ENCODE measurements at places on chromosomes 16 and 17. TPM values are rescaled to one million over a fixed set of nuclear protein-coding genes. Genes with fewer than 3 reads are reported as not detected.

- DNase-seq: peak; percentile 88
Measured at GRCh38 chr16:68737046-68737729, at the start of gene CDH1. TSS of gene CDH1 (plus strand) at chr16:68737292. CDS start at chr16:68737416, 124 bp downstream.

- peak; percentile 75 for DNase-seq
Measured at GRCh38 chr17:44865231-44865660, 17.6 kb downstream of the HIGD1B start.

- DNase-seq: no peak
Measured at GRCh38 chr16:61945511-61945910, 90.7 kb downstream of the CDH8 start.

DNA sequence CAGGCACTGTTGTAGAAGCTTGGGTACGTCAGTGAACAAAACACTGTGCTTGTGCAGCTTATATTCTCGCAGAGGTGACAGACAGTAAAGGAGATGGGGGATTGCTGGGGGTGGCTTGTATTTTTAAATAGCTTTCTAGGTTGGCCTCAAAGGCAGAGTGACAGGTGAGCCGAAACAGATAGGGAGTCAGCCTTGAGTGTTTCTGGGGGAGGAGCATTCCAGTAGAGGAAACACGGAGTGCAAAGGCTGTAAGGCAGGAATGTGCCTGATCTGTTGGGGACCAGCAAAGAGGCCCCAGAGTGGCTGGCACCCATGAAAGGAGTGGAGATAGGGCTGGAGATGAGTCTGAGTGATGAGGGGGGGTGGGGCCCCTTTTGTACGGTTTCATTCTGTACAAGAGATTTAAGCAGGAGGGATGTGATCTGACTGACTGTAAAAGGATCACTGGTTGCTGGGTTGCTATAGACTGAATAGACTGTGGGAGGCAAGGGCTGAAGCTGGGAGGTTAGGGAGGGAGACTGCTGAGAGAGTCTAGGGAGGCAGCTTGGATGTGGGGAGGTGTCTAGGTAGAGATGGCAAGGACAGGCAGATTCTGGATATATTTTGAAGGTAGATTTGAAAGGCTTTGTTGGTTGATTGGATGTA lies 15.2 kb downstream of the NUP93 start:
- peak; percentile 69 for DNase-seq

DNA sequence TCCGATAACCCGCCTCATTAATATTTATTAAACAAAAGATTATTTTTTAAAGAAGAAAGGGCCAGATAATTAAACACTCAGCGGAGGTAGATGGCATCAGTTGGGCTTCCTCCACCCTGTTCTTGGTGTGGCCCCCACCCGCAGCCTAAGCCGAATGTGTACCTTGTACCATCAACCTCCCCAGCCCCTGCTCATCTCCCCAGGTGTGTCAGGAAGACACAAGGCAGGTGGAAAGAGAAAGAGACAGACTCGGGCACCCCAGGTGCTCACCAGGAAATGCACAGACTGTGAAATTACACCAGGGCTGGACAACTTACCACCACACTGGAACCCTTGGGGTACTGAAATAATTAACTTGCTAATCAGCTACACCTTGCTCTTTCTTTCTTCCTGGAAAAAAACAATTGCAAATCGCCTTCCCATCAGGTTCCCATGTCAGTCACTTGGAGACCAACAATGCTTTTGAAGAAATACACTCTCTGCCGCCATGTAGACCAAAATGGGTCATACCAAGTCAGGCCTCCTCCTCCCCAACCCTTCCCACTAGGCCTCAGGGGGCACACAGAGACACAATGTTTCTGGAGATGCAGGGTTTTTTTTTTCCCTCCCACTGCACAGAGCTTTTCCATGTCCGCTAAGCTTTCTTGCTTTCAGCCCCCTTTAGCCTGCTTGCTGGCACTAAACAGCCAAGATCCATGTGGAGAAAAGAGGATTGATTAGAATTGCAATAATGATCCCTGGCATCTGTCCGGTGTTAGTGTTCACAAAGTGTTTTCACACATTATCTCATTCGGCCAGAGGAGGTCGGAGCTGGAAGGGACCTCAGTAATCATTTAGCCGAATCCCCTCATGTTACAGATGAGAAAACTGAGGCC lies 8.6 kb upstream of the LHX1 start:
- DNase-seq: peak; percentile 62

DNA sequence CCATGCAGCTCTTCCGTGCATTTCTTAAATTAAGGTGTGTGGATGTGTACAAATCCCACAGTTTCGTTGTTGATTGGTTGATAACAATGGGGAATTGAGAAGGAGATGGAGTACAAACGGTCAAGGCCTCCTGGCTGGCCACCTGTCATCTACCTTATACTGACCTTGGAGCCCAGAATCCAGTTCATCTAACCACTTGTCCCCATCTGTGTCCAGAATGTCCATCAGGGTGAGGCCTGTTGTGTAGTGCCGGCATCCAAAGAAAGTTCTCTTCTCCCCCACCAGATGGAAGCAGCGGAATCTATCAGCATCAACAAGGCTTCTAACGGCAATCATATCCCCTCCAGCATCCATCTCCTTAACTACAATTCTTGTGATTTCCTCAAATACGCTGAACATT lies 1.5 kb downstream of the GSDMB start:
- no peak for DNase-seq

GRCh38 chr16:6204945-6205344 lies 1107.3 kb upstream of the EEF2KMT start:
- DNase-seq: no peak

- no peak for DNase-seq
Measured at GRCh38 chr17:69492410-69493071, 78.0 kb downstream of the MAP2K6 start.

DNA sequence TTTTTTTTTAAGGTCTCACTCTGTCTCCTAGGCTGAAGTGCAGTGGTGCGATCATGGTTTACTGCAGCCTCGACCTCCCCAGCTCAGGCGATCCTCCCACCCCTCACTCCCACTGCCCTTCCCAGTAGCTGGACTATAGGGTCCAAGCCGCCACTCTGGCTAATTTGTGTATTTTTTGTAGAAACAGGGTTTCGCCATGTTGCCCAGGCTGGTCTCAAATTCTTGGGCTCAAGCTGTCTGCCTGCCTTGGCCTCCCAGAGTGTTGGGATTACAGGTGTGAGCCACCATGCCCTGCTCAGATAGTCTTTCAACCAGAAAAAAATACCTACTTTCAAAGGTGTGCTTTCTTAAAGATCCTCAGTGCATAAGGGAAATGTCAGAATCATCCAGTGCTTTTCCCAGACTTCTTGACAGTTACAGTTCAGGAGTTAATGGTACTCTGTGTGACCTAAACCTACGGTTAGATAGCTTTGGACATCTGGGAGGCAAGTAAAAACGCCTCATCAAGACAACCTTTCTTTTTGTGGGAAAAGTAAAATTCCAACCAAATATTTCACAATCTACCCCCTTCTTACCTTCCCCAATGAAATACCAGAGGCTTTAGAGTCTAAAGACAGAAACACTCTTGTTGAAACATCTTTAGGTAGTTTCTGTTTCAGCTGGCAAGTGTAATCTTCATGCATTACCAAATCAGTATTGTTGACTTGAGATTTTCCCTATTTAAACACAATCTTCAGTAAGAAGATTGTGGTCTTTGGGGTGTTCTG lies 6.8 kb downstream of the RSPRY1 start:
- DNase-seq: no peak

- no peak for DNase-seq
Measured at GRCh38 chr16:79765431-79765830, 164.9 kb upstream of the MAF start.

DNA sequence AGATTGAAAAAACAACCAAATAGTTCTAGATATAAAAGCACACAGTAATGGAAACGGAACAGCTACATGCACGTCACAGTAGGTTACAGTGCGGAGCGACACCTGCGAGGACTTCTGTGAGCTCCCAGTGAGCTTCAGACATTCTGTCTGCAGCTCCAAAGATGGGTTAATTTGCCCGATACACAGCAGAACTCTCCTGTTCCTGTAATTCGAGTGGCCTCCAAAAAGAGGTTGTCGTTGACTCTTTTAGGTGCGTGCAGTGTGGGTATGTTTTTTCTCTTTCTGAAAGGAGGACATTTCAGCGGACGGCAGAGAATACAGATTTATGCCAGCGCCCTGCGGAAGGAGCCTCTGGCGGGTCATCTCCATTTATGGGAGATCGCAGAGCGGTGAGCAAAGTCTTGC lies 2.9 kb downstream of the OR1F1 start:
- DNase-seq: no peak

- no peak for DNase-seq
Measured at GRCh38 chr17:82285141-82285540, 11.6 kb upstream of the CSNK1D start.

DNA sequence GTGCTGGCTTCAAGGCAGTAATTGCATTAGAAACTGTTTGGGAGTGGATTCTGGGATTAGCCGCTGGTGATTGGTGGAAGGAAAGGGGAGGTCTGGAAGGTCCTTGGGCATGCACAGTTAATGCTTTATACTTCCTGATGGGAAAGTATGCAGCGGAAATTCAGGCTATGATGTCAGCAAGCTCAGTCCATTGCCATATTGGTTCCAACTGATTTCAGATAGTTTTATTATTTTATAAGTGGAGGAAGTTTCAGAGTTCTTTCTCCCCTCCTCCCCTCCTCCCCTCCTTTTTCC lies 8.1 kb upstream of the CMTR2 start:
- no peak for DNase-seq

DNA sequence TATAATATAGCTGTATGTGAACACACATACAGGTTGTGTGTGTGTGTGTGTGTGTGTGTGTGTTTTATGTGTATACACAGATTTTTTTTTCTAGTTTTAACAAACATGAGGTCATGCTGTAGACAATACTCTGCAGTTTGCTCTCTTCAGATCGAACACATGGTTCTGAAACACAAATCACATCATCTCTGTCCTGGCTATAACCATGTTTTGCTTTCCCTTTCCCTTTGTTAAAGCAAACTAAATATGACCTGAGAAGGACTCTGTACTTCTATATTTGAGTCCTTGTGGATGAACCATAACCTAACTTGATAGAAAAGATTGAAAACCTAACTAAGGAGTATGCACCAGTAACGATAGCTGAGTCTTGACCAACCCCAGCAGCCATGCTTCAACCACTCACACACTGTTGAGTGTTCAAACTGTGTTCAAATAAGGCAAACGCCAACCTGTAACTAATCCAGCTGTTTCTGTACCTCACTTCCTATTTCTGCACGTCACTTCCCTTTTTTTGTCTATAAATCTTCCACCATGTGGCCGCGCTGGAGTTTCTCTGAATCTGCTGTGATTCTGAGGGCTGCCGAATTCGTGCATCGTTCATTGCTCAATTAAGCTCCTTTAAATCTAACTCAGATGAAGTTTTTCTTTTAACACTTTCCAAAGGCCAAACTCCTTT lies 303.8 kb downstream of the HS3ST3B1 start:
- no peak for DNase-seq

GRCh38 chr17:56697190-56697589 lies 103.7 kb downstream of the NOG start:
- no peak for DNase-seq

DNA sequence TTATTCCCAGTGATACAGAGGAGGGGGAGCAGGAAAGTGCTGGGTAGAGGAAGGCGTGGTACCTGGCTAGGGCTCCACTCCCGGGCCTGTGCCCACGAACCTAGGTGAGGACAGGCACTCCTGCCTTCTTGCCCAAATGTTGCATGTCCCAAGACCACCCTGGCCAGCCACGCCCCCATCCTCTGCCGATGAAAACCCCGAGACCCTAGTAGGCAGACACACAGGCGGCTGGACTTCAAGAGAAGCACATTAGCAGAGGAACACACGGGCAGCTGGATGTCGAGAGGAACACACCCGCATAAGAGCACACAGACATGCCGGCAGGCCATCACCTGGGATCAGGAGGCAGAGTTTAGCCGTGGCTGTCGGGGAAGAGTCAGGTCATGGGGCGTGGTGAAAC lies 1386.5 kb upstream of the GOT2 start:
- DNase-seq: no peak

DNA sequence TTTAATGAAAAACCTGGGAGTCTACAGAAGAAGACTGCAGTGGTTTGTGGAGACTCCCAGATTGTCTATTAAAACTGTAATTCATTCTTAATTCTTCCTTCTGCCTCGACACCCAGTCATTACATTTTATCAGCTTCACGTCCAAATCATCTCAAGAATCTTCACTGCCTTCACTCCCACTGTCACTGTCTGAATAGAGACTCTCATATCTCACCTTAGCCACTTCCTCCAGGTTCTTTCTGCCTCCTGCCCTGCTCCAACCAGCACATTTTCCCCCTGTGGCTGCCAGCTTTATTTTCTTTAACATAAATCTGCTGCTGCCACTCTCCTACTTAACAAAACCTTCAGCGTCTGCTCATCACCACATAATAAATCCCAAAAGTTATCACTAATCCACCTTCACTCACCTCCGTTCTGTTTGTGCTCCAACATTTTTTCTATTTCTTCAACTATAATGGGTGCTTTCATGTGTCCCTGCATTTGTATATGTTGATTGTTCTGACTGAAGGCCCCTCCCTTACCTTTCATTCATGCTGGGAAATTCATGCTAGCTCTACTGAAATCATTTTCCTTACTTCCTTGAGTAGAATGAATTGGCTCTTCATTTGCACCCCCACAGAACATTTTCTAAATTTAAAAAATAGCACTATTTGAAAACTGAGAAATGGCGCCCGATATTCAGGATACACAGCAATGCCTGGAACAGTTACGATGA lies 38.9 kb downstream of the KCNJ2 start:
- DNase-seq: no peak

- DNase-seq: peak; percentile 85
Measured at GRCh38 chr17:40560592-40561293, 4.5 kb downstream of the CCR7 start.

DNA sequence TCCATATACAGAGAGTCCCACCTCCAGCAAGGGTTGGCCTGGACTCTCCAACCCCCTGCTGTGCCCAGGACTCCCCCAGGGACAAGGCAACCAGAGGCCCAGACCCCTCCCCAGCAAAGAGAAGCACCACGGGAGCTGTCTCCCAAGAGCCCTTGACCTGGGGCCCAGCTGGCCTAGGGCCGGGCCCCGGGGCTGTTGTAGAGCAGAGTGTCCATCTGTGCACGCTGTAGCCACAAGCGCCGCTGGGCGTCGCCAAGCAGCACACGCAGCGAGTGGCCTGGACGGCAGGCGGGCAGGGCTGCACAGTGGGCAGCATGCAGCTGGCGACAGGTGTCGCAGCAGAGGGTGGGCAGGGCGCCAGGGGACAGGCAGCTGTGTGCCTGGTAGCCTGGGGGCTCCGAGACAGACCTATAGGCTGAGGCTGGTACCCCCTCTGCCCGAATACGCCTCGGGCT lies 4.3 kb downstream of the SPATA2L start:
- DNase-seq: no peak

GRCh38 chr17:42798383-42799380 lies at the start of the genes CNTD1 and COA3:
TSS of gene CNTD1 (plus strand) at chr17:42798861. CDS start at chr17:42799068, 207 bp downstream.
TSS of gene COA3 (minus strand) at chr17:42798704. CDS start at chr17:42798681, 23 bp downstream.
- peak; percentile 95 for DNase-seq

Gene NPIPB8
- not detected for polyA plus RNA-seq

Gene REXO5
- 1.6 TPM for polyA plus RNA-seq

Gene PRAC2
- not detected for polyA plus RNA-seq

Gene CISD3
- polyA plus RNA-seq: 152 TPM

Measured in kidney (tissue), 22 donors.